ENCODE measurements at places on chromosomes 12 and 14.

- DNase-seq = no peak
Observed at GRCh38 chr12:119082496-119082895, 96.2 kb upstream of the HSPB8 start.

DNA sequence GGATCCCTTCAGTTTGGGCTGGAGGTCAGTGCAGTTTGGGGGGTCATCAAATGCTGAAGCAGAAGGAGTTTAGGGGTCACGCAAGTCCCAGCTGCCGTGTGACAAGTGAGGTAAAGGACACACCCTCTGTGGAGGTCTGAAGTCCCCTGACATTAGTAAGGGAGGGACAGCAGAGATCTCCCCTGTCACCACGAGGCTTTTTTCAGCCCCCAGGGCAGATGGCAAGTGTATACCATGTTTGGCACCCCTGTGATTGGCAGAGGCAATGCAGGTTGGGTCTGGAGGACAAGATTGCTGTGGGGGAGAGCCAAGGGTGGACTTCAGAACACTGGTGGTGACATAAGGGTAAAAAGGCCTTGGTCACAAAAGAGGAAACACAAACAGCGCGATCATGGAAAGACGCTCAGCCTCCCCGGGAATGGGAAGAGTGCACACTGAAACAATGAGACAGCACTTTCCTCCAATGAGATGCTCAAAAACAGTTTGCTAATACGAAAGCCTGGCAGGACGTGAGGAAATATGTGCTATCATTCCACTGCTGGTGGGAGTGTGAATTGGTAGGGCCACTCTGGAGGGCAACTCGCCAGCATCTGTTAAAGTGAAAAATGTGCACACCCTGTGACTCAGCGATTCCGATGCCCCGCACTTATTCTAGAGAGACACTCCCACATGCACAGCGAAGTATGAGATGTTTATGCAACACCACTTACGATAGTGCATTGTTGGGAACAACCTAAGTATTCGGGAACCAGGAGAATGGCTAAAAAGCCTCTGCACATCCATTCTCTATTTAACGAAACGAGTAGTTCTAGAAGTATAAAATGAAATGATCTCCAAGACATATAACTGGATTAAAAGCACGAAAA, 14.4 kb upstream of the CD27 start:
- peak; percentile 84 for DNase-seq

- DNase-seq = no peak
Observed at GRCh38 chr12:131441060-131441396, 269.9 kb upstream of the SFSWAP start.

GRCh38 chr12:127363392-127363791, 903.6 kb upstream of the TMEM132C start:
- DNase-seq = no peak

DNA sequence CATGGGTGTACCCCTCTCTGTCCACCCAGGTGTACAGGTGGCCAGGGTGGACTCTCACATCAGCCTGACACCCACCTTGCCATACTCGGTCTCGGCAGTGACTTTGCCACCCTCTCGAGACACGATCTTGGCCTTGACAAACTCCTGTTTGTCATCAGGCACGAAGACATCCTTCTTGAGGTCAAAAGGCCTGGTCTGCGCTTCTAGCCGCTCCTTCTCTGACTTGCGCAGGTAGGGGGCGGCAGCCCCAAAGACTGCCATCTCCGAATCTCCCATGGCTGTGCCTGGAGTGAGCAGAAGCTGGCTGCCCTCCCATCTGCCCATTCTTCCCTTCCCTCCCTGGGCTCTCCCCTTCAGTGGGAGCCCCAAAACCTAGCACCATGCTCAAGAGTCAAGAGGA, 2.0 kb downstream of the MYH7 start:
- DNase-seq = no peak

DNA sequence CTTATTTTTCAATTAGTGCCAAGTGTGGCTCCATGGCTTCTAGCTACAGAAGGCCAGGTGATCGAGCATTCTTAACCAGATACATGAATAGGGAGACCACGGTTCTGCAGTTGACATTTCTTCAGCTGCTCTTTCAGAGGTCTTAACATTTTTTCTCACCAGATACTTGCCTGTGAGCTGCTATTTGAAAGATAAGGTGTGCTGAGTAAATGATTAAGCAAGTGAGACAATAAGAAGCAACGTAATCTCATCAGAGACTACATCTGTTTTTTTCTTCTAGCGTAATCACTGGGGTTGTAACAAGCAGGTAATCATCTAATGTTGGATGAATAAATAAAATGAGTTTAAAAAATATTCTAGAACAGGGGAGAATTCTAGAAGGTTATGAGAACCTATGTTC, 912.9 kb downstream of the DIO2 start:
- no peak for DNase-seq

GRCh38 chr12:107282628-107283027, 189.3 kb upstream of the CRY1 start:
- DNase-seq = no peak

- DNase-seq = no peak
Observed at GRCh38 chr14:64737391-64738280, 33.4 kb downstream of the PLEKHG3 start.

DNA sequence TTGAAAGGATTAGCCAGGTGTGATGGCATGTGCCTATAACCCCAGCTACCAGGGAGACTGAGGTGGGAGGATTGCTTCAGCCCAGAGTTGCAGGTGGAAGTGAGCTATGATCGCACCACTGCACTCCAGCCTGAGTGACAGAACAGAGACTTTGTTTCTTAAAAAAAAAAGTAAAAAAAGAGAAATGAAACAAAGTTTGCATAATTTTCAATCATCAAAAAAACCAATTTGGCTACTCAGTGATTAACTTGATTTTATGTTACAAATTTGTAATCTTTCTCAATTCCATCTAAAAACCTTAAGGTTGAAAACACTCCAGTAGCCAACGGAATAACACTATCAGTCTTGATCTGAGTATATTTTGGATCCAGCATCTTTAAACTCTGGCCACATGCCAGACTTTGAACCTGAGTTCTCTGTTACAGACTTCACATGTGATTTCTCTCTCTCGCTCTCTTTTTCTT, 12.6 kb upstream of the DENND5B start:
- no peak for DNase-seq

DNA sequence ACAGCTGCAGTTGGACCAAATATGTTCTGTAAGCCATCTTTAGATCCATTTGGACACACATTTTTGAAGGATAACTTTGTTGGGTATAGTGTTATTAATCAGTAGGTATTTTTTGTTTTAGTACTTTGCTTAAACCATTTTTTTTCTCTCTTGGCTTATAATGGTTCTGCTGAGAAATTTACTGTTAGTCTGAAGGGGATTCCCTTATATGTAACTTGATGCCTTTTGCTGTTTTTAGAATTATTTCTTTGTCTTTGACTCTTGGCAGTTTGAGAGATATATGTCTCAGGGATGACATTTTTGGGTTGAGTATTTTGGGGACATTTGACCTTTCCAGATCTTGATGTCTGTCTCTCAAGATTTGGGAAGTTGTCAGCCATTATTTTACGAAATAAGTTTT, 169.8 kb downstream of the GPHN start:
- DNase-seq = no peak

- no peak for DNase-seq
Observed at GRCh38 chr14:33774723-33775470, 176.0 kb downstream of the EGLN3 start.

DNA sequence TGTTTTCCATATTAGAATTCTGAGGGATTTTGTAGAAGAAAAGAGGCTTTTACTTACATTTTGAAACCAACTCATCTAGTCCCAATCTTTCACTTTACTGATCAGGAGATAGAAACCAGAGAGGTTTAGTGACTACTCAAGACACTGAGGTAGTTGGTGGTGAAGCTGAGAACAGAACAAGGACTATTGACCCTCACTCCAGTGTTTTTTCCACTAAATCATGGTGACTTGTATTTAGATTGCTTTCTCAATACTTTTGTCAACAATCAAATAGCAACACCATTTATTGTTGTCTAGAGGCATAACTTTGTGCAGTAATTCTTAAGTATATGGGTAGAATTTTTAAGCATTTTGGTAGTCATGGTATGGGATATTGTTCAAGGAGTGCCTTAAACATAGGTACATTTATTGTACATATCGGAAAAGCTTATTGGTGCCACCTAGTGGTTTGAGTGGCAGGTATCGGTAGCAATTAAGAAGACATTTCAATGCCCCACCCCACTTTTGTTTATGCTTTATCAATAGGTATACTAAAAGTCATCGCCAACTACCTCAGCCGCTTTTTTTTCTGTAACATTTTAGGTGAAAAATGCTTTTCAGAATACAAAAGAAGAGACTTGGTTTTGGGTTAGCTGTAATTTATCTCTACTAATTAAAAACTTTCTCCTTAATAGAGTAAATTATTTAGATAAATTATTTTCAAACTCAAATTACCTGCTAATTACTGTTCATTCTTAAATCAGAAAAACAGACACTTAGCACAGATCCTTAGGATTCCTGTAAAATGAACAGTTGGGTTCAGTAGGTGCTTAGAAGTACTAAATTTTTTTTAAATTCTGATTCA, 47.3 kb upstream of the PAWR start:
- no peak for DNase-seq

DNA sequence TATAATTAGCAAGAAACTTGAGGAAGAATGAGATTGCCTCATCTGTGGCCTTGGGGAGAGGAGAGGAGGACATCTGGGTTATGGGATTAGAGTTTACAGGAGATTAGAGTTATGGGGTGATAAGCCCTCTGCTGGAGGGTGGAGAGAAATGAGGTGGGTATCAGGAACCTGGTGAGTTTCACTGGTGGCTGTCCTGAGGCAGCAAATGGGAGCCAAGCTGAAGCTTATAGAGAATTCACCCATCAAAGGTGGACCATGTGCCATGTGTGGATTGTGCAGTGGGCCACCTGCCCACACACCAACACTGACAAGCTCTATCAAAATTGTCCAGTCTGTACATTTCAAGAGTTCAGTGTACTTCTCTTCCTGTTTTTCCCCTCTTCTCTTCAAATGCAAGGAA, 135.3 kb downstream of the AEBP2 start:
- no peak for DNase-seq

DNA sequence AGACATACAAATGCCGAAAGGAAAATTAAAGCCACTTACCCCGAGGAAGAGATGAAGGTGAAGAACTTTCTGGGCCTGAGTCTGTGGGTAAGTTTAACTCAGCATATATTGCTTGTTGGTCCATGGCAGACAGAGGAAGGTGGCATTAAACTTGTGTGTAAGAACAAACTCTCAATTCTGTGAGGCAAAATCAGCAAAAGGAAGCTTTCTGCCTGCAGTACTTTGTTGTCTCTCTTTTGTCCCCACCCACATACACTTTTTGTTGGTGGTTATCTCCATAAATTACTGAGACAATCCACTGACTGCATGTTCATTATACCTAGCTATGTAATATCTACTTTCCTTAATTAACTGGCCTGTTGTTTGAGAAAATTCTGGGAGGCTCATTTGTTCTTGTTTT, at the start of gene KLRB1:
TSS of gene KLRB1 (minus strand) at position 201 of the 400 bp plus-strand sequence. CDS start at position 124, 77 bp downstream.
- DNase-seq = no peak

DNA sequence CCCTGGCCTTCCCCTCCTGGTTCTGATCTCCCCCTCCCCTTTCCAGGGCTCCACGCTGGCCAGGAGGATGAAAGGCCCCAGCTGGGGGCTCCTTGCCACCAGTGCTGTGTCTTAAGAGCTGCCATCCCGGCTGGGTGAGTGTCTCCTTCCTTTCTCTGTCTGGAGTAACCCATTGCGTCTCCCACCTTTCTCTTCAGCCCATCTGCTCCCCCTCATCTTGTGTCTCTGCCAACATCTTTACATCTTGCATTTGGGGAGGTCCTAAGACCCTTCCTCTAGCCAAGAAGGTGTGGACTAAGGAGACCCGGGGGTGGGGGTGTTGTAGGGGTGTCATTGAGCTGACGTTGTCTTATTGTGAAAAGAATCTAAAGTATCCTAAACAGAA, 505 bp downstream of the BCL2L2 start:
- no peak for DNase-seq

DNA sequence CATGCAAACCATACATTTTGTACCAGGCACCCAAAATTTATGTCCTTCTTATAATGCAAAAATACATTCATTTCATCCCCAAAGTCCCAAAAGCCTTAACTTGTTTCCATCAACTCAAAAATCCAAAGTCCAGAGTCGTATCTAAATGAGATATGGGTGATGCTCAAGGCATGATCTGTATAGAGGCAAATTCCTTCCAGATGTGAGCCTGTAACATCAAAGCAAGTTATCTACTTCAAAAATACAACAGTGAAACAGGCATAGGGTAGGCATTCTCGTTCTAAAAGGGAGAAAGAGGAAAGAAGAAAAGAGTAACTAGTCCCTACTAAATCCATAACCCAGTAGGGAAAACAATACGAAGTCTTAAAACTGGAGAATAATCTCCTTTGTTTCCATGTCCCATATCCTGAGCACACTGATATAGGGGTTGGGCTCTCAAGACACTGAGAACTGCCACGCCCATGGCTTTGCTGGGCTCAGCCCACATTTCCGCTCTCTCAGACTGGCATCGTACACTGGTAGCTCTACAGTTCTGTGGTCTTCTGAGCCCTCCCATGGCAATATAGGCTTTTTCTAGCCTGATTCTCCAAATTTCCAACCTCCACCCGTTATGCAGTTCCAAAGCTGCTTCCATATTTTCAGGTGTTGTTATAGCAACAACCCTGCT, 232.8 kb downstream of the TMTC2 start:
- DNase-seq = no peak

DNA sequence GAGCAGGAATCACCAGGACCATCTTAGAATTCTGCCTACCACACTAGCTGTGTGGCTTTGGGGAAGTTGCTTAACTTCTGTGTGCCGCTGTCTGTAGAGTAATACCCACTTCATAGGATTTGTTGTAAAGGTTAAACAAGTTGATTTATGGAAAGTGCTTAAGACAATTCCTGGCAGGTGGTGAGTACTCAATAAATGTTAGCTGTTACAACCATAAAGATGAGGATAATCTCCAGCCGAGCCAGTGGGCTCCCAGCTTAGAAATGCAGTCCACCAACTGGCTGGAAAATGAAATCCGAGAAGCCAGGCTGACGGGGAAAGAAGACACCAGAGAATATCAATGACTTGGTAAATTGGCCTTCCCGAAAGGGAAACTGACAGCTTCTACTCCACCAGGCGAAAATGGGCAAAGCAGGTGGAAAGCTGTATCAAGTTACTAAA, 173.5 kb downstream of the CHST11 start:
- no peak for DNase-seq

DNA sequence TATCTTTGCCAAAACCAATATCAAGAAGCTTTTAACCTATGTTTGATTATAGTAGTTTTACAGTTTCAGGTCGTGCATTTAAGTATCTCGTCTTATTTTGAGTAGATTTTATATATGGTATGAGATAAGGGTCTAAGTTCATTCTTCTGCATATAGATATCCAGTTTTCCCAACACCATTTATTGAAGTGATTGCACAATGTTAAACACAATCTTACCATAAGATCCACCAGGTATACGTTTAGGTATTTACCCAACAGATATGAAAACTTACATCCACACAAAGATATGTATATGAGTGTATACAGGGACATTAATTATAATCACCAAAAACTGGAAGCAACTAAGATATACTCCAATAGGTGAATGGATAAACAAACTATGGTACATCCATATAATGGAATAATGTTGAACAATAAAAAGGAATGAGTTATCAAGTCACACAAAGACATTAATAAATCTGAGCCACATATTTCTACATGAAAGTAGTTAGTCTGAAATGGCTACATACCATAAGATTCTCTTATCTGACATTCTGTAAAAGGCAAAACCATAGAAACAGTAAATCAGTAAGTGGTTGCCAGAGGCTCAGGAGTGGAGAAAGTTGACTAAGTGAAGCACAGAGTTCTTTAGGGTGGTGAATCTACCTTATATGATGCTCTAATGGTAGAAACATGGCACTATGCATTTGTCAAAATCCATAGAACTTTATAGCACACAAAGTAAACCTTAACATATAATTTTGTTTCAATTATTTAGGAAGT, 222.6 kb downstream of the NUAK1 start:
- DNase-seq = no peak

Data from liver (tissue), 10 donors.